Activated CD4-positive, alpha-beta T cell treated with anti-CD3 and anti-CD28 coated beads for 36 hours (primary cell): ENCODE measurements at places on chromosomes 6 and 20. TPM values are rescaled to one million over a fixed set of nuclear protein-coding genes. Genes with fewer than 3 reads are reported as not detected.

DNA sequence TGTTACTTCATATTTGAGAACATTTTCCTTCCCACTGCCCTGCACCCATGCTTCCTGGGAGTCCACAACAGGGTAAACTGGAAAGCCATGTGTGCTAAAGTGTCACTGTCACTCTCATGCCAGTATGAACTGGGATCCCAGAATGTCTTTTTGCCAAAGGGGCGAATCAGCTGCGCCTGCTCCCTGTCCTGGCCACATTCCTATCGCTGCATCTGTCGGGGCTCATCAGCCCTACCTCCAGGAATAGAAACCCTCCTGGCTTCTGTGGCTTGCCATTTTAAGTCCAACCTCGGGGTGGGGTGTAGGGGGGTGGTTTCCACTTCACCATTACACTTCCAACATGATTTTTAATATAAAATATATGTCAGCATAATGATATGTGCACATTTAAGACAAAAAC lies 933 bp downstream of the KLHL31 start:
- no peak for DNase-seq
- H3K27me3 ChIP-seq = peaks cover 21% of the 10 kb centered on the region
- H3K4me3 ChIP-seq = no peak overlapping the region
- H3K4me1 ChIP-seq = no peaks in the 10 kb centered on the region
- H3K36me3 ChIP-seq = no peaks in the 10 kb centered on the region
- no peak overlapping the region for H3K27ac ChIP-seq

DNA sequence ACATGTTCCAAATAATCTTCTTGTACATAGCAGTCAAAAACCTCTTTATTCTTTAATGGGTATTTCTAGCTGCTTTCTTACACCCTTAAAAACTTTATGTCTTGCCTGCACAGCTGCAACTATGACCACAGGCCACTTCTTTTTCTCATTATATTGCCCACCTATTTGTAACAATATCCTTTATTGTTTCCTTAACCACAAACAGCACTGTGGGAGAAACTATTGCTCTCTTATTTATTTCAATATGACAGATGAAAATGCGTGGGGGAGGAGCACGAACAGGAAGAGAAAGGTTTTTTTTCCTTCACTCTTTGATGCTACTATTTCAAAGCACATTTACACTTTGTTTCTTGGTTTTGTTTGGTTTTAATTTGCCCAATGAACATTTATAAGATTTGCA lies 253.5 kb downstream of the GJA1 start:
- H3K27ac ChIP-seq = no peak overlapping the region
- H3K36me3 ChIP-seq = no peaks in the 10 kb centered on the region
- no peaks in the 10 kb centered on the region for H3K27me3 ChIP-seq

- H3K4me3 ChIP-seq = no peak overlapping the region
- H3K27me3 ChIP-seq = no peaks in the 10 kb centered on the region
- no peaks in the 10 kb centered on the region for H3K4me1 ChIP-seq
- DNase-seq = no peak
- H3K27ac ChIP-seq = no peak overlapping the region
Observed at GRCh38 chr6:121595646-121596045, 160.2 kb downstream of the GJA1 start.

GRCh38 chr20:57374931-57375651 lies 16.1 kb upstream of the RBM38 start:
- H3K4me1 ChIP-seq = peaks cover 30% of the 10 kb centered on the region
- no peak overlapping the region for H3K27ac ChIP-seq
- DNase-seq = no peak
- no peaks in the 10 kb centered on the region for H3K27me3 ChIP-seq
- no peak overlapping the region for H3K4me3 ChIP-seq
- peaks cover 72% of the 10 kb centered on the region for H3K36me3 ChIP-seq

DNA sequence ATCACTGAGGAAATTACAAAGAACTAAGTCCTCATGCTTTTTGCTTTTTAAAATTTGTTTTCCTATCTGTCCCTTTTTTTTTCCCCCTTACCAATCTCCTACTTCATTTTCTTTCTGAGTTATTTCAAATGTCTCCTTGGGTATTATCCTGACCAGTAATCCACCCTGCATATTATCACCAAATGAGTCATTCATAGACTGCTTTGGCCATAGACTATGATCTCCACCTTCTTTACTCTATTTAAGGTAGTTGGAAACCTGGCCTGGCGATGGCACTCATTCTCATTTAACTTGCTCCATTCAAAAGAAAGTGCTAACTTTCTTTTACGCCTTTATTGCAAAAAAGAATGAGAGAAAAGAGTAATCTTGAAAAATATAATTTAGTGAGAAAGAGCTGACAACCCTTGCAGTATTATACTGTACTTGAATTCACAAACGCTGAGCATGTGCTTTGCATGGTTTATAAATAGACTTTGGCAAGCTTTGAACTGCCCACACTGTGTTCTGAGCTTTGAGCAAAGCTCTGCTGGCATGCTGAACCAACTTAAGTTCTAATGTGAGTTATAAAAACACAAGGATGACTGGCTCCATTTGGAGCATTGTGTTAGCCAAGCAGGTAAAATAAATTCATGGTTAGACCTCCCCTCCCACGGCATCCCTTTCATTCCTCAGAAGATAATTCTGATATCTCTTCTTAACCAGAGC lies 198.9 kb downstream of the NKAIN2 start:
- no peak for DNase-seq
- no peak overlapping the region for H3K27ac ChIP-seq
- no peak overlapping the region for H3K4me3 ChIP-seq
- H3K4me1 ChIP-seq = no peaks in the 10 kb centered on the region

DNA sequence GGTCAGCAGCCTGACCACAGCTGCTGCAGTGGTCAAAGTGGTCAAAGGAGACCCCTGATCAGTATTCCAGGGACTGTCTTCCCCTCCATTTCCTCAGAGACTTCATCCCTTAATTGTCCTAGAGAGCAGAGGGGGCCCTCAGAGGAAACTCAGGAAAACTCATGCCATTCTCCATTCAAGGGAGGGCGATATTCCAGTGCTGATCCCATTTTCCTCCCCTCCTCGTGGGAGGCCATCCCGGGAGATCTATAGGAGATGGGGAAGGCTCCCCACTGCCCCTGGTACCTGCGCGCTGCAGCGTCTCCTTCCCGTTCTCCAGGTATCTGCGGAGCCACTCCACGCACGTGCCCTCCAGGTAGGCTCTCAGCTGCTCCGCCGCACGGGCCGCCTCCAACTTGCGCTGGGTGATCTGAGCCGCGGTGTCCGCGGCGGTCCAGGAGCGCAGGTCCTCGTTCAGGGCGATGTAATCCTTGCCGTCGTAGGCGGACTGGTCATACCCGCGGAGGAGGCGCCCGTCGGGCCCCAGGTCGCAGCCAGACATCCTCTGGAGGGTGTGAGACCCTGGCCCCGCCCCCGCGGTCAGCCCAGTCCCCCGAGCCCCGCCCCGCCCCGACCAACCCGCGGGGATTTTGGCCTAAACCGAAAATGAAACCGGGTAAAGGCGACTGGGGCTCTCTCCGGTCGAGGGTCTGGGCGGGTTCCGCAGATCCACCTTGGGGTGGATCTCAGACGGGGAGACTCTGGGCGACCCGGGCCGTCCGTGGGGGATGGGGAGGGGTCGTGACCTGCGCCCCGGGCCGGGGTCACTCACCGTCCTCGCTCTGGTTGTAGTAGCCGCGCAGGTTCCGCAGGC lies 878 bp downstream of the HLA-C start:
- H3K4me3 ChIP-seq = peak overlapping the region; percentile 95
- H3K27me3 ChIP-seq = no peaks in the 10 kb centered on the region
- H3K27ac ChIP-seq = peak overlapping the region; percentile 99
- DNase-seq = peak; percentile 83
- peaks cover 53% of the 10 kb centered on the region for H3K4me1 ChIP-seq

GRCh38 chr6:83927470-83927869 lies 68.0 kb downstream of the CYB5R4 start:
- no peak overlapping the region for H3K27ac ChIP-seq
- no peaks in the 10 kb centered on the region for H3K4me1 ChIP-seq
- H3K4me3 ChIP-seq = no peak overlapping the region
- no peak for DNase-seq
- H3K27me3 ChIP-seq = no peaks in the 10 kb centered on the region

- H3K36me3 ChIP-seq = no peaks in the 10 kb centered on the region
- H3K4me1 ChIP-seq = no peaks in the 10 kb centered on the region
- no peak overlapping the region for H3K27ac ChIP-seq
- peaks cover 21% of the 10 kb centered on the region for H3K27me3 ChIP-seq
- H3K4me3 ChIP-seq = no peak overlapping the region
Observed at GRCh38 chr20:4484379-4484997, 237.2 kb upstream of the PRND start.

GRCh38 chr6:23566418-23566817 lies 559.6 kb upstream of the NRSN1 start:
- H3K4me1 ChIP-seq = no peaks in the 10 kb centered on the region
- H3K27ac ChIP-seq = no peak overlapping the region
- H3K27me3 ChIP-seq = no peaks in the 10 kb centered on the region
- no peak for DNase-seq
- no peak overlapping the region for H3K4me3 ChIP-seq
- H3K36me3 ChIP-seq = no peaks in the 10 kb centered on the region

GRCh38 chr6:70863343-70863742 lies 93.5 kb downstream of the B3GAT2 start:
- H3K36me3 ChIP-seq = peaks cover 3% of the 10 kb centered on the region
- no peak for DNase-seq
- no peak overlapping the region for H3K4me3 ChIP-seq
- no peaks in the 10 kb centered on the region for H3K27me3 ChIP-seq
- H3K4me1 ChIP-seq = no peaks in the 10 kb centered on the region
- no peak overlapping the region for H3K27ac ChIP-seq

- H3K36me3 ChIP-seq = no peaks in the 10 kb centered on the region
- H3K4me1 ChIP-seq = peaks cover under 1% of the 10 kb centered on the region
- no peak overlapping the region for H3K4me3 ChIP-seq
- H3K27ac ChIP-seq = no peak overlapping the region
- peaks cover 10% of the 10 kb centered on the region for H3K27me3 ChIP-seq
Observed at GRCh38 chr6:141969201-141969600, 163.5 kb upstream of the GJE1 start.

DNA sequence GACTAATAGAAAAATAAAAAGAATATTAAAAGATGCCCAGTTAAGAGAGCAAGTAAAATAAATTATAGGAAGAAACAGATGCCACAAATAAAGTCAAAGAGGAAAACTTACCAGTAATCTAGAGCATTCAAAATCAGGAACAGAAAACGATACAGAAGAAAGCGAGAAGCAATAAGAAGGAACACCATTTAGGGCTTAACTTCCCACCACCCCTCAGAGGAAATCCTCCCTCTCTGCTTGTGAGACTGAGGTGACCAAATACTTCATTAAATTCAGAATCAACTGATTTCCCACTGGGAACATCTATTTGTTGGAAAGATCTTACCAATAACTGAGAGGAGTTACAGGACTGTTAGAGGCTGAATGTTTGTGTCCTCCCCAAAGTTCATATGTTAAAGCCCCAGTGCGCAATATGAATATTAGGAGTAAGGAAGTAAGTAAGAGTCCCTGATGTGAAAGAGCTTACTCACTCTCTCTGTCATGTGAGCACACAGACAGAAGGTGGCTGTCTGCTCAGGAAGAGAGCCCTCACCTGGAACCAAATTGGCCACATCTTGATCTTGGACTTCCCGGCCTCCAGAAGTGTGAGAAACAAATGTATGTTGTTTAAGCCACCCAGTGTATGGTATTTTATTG lies 19.5 kb downstream of the KATNA1 start:
- DNase-seq = no peak
- no peaks in the 10 kb centered on the region for H3K27me3 ChIP-seq
- H3K36me3 ChIP-seq = peaks cover 20% of the 10 kb centered on the region
- no peak overlapping the region for H3K4me3 ChIP-seq
- peaks cover 7% of the 10 kb centered on the region for H3K4me1 ChIP-seq

- no peak overlapping the region for H3K4me3 ChIP-seq
- H3K27ac ChIP-seq = no peak overlapping the region
- no peak for DNase-seq
- no peaks in the 10 kb centered on the region for H3K36me3 ChIP-seq
Observed at GRCh38 chr20:38196076-38196475, 31.0 kb upstream of the TGM2 start.

DNA sequence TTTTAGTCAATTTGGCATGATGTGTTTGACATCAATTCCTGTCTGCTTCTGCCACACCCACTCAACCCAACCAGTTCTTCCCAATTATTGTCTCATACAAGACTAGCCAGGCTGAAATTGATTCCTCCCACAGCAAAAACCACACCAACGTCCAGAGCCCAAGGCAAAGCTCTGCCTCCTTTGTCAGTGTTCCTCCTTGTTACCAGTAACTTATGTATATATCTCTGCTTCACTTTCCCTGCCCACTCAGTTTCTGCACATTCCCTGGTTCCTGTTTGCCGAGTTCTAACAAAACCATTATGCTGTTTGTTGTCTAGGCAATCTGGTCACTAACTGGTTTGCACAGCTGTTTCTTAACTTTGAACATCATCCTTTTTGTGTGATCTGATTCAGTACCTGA lies 547.9 kb upstream of the PTCHD4 start:
- no peak overlapping the region for H3K27ac ChIP-seq
- no peak for DNase-seq
- no peaks in the 10 kb centered on the region for H3K27me3 ChIP-seq
- H3K4me1 ChIP-seq = no peaks in the 10 kb centered on the region

DNA sequence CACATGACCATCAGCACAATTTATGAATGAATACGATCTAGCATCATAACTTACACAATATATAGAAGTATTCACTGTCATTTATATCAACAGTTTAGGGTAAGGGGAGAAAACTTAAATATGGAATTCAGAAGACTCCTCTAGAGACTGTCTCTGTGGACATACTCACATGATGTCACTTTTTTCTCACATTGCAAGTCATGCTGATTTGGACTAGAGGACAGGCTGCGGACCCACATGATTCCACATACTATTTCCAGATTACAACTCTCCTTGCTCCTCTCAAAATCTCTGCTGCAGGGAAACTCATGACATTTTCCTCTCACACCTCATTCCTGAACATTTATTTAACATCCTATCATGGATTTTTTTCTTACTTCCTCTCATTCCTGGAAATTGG lies 13.4 kb downstream of the CRISP1 start:
- H3K36me3 ChIP-seq = no peaks in the 10 kb centered on the region
- no peak overlapping the region for H3K27ac ChIP-seq
- H3K4me3 ChIP-seq = no peak overlapping the region
- no peak for DNase-seq
- H3K4me1 ChIP-seq = no peaks in the 10 kb centered on the region

- peaks cover 7% of the 10 kb centered on the region for H3K36me3 ChIP-seq
- H3K4me1 ChIP-seq = peaks cover 18% of the 10 kb centered on the region
Observed at GRCh38 chr20:53405139-53405538, 188.5 kb downstream of the ZNF217 start.

GRCh38 chr20:20741087-20742045 lies 28.9 kb upstream of the RALGAPA2 start:
- H3K4me1 ChIP-seq = no peaks in the 10 kb centered on the region
- H3K27ac ChIP-seq = no peak overlapping the region
- peaks cover 12% of the 10 kb centered on the region for H3K27me3 ChIP-seq
- no peak overlapping the region for H3K4me3 ChIP-seq
- no peak for DNase-seq

GRCh38 chr6:100851819-100852218 lies 29.3 kb downstream of the ASCC3 start:
- no peak overlapping the region for H3K4me3 ChIP-seq
- H3K27ac ChIP-seq = no peak overlapping the region
- peaks cover 42% of the 10 kb centered on the region for H3K36me3 ChIP-seq
- DNase-seq = no peak

Gene CST4
- not detected for total RNA-seq

Gene HIVEP2
- total RNA-seq = 33.6 TPM

Gene SRSF12
- 0.26 TPM for total RNA-seq

Gene RPL10A
- 1,952 TPM for total RNA-seq

Gene GSTA2
- total RNA-seq = not detected

Gene C20orf202
- total RNA-seq = not detected

Gene ERMARD
- 19.2 TPM for total RNA-seq

Gene FILIP1
- total RNA-seq = not detected

Gene ABHD16A
- 20.9 TPM for total RNA-seq

Gene BNIP5
- total RNA-seq = not detected
